Activated T-cell treated with anti-CD3 and anti-CD28 coated beads for 24 hours (primary cell): ENCODE measurements at places on chromosomes 5 and 9.

GRCh38 chr5:134128648-134128995, 14.1 kb downstream of the TCF7 start:
- no peak for DNase-seq

- DNase-seq, result no peak
These were observed 59.4 kb upstream of the GNA14 start for GRCh38 chr9:77707383-77708063.

DNA sequence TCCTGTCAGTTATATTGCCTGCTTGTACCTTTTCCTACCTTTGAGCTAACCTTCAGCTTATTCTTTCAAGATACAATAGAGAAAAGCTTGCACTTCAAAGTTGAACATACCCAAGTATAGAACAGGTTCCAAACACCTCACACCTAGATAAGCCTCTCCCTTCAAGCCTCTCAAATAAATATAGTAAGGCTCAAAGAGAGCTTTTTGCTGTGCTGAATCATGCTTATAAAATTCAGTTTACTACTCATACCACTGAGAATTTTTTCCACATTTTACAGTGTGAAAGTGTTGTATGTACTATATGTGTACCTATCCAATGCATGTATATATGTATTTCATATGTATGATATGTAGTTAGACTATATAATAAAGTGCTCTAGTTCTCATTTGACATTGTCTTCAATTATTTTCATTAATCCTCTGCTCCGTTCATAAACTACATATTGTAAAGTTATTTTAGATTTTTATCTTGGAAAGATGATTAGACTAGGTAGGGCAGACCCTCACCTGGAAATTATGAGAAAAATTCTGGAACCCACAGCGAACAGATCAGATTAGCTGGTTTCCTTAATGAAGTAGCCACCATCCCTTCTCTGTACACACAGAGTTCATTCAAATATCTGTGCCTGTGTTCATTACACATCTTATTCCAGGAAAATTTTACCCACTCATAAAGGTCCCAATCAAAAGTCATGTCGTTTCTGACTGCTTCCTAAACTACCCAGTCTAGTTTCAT, 149.2 kb upstream of the RGMB start:
- DNase-seq, result no peak

GRCh38 chr5:171534043-171534895, 114.8 kb downstream of the FGF18 start:
- DNase-seq, result peak; percentile 6

GRCh38 chr5:140338908-140339307, 7.5 kb downstream of the HBEGF start:
- DNase-seq, result no peak

DNA sequence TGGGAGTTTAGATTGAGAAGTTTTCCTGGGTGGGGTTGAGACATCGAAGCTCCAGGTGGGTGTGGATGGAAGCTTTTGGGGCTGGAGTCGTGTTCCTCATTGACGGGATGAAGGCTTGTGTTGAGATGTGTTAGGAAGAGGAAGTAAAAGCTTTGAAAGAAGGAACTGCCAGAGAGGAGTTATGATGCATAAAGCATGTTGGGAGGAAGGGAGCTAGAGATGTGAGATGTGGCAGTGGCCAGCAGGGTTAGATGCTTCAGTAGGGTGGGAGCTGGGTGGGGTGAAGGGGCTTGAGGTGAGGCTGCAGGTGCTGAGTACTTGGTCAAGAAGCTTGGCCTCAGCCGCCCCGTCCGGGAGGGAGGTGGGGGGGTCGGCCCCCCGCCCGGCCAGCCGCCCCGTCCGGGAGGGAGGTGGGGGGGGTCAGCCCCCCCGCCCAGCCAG, 56.7 kb downstream of the HSPA4 start:
- no peak for DNase-seq

- DNase-seq, result no peak
These were observed 104.1 kb upstream of the ZNF462 start for GRCh38 chr9:106758911-106759310.

- DNase-seq, result no peak
These were observed 142.3 kb upstream of the ANKH start for GRCh38 chr5:15013654-15014463.

DNA sequence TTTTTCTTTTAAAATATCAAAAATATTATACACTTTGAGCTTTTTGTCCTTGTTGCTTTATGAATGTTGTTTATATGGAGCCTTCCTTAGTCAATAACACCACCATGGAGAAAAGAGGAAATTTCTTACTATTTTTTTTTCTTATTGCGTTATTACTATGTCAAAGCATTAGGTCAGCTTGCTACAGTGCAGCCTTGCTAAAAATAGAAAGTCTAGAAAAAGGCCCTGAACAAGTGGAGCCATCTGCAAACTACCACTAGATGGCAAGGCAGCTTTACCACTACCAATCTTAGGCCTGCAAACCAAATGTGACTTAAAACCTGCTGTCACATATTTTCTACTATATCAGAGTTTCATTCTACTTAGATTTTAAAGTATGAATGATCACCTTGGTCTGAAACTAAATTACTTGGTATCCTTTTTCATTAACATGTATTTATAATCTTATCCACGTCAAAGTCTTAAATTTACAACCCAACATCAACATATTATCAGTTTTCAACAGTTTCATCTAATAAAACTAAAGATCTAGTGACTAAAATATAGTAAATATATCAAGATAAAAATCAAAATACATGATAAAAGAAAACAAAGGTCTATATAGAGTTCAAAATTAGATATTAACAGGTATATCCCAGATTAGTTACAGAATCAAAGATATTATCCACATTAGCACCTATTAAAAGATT, 113.1 kb upstream of the ACOT12 start:
- peak; percentile 11 for DNase-seq

DNA sequence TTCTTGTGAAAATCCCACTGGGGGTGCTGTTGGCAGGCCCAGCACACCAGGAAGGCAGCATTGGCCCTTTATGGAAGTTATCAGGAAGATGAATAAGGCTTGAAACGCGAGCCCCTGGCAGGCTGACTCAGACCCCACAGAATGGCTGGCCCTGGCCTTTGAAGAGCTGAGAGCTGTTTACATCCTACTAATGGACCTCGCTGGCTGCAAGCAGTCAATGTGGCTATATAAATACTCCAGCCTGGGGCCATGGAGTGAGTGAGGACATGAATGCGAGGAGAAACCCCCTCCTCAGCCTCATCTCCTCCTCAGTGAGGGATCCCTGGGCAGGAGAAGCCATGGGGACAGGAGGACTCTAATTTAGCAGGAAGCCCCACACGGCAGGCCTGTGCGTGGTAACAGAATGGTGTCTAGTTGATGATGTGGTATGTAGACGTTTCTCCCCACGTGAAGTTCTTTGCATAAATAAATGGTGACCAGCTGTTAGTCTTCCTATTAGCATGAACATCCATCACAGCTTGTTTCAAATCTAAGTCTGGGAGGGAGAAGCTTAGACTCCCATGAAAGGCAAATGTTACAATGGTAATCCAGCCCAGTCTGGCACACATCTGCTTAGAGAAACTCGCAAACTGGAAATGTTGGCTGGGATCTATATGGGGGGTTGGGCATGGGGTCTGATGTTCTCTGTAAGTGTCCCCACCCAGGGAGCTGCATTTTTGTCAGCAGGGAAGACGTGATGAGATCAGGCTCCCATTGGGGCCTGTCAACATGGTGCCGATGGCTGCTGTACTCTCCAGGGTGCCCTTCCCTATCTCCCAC, 175.1 kb upstream of the PITX1 start:
- no peak for DNase-seq

DNA sequence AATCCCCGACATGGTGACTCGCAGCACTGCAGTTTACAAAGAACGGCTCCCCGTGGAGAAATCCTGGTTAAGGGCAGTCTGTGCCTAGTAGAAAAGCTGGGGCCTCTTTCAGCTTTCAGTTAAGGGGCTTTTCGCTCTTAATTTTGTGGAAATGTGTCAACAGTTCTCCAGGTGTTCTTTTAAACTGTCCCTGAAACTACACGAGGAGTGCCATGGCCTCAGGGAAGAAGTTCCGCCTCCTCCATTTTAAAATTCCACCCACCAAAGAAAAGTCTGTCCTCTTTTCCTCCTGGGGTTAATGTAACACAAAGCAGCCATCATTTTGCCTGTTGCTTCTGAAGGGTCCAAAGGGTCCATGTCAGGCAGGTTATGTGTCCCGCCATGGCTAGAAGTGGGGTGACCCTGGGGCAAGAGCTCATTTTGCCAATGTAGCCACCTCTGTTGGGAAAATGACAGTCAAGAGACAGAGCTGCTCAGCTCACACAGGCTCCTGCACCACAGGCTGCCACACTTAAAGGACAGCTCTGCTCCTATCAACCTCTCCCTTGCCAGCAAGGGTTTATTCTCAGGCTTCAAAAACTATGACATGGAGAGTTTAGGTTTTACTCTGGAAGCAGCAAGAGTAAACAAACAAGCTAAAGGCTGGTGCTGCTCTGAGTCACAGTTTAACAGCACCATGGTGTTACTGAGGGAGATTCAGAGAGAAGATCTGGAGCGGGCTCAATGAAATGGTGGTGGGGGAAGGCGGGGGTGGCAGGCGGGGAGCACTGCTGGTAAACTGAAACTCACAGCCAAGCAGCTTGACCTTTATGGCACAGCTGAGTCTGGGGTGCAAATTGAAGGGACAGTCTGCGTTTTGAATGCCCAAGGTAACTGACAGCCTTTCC, 3.2 kb downstream of the WHRN start:
- DNase-seq, result no peak

GRCh38 chr5:3329427-3329826, 266.2 kb upstream of the IRX1 start:
- DNase-seq, result no peak

DNA sequence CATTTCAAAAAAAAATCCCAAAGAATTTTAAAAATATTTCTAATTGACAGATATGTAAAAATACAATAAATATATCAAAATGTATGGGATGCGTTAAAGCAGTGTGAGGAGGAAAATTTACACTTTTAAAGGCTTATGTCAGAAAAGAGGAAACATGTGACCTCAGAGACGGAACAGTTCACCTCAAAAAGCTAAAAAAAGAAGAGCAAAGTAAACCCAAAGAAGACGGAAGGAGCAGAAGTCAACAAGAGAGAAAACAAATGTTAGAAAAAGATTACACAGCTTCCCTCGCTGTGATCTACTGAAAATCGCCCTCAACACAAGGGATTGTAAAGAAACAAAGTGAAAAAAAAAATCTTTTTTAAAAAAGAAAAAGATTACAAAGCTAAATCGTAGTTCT, 186.9 kb downstream of the AUH start:
- no peak for DNase-seq

- DNase-seq, result no peak
These were observed 59.8 kb downstream of the NREP start for GRCh38 chr5:111697215-111697614.

DNA sequence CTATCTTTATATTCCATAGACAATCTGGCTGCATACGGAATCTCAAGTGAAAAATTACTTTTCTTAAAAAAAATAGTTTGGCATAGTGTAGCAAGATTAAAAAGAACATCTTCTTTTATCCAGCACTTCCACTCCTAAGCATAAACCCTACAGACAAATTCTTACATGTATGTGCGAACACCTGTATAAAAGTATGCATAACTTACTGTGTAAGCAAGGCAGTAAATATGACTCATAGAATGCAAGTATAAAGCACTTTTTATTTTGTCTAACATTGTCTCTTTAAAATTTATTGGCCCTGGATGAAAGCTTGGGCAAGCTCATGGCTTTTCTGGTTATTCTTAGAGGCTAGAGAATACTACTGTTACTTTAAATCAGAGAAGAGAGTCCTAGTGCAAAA, 86.4 kb downstream of the MSX2 start:
- DNase-seq, result no peak

GRCh38 chr9:80061096-80061495, 489.3 kb downstream of the TLE4 start:
- no peak for DNase-seq

GRCh38 chr5:9927521-9927997, 297.4 kb upstream of the TAS2R1 start:
- DNase-seq, result no peak

DNA sequence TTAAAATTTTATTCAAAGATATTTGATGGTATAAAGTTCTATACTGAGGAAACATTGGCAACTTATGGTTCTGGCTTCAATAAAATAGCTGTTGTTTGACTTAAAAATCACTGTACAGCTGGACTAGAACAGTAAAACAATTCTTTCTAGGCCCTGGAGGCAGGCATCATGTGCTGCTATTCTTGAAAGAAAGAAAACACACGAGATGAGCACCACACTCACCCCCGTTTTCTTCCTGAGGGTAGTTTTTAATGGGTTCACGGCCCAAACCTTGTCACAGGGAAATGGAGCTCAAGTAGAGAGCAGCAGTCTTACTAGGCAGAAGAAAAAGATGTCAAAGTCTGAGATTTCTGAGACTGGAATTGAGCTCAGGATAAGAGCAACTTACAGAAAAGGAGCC, 68.0 kb downstream of the FSTL4 start:
- no peak for DNase-seq

- peak; percentile 20 for DNase-seq
These were observed 2.0 kb downstream of the MYO10 start for GRCh38 chr5:16934123-16934522.

DNA sequence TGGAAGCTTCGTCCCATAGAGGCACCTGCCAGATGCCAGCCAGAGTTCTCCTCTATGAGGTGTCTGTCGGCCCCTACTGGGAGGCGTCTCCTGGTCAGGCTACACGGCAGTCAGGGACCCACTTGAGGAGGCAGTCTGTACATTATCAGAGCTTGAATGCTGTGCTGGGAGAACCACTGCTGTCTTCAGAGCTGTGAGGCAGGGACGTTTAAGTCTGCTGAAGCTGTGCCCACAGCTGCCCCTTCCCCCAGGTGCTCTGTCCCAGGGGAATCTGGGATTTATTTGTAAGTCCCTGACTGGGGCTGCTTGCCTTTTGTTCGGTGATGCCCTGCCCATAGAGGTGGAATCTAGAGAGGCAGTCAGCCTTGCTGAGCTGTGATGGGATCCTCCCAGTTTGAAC, 70.8 kb downstream of the NDUFS4 start:
- no peak for DNase-seq

- no peak for DNase-seq
These were observed 10.2 kb downstream of the SPRY4 start for GRCh38 chr5:142314606-142315005.

GRCh38 chr9:133286523-133286922, 11.5 kb upstream of the ABO start:
- DNase-seq, result no peak

DNA sequence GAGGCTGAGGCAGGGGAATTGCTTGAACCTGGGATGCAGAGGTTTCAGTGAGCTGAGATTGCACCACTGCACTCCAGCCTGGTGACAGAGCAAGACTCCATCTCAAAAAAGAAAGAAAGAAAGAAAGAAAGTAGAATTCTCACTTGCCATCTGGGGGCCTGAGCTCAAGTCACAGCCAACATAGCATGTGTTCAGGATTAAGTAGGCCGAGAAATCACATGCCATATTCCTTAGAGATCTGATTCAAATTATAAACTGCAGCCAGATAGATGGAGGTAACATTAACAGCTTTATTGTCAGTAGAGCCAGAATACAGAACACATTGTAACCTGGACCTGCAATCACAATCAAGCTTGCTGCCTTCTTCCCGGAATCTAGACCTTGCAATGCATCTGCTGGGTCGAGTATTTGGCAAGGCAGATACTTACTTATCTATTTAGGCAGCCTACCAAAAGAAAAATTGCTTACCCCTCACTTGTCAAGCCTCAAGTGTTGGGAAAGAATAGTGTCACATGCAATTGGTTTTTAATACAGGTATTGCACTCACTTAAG, 173.7 kb downstream of the CPLANE1 start:
- DNase-seq, result no peak

- DNase-seq, result no peak
These were observed 34.2 kb upstream of the STRBP start for GRCh38 chr9:123302348-123303214.
